NCI-H1436 treated with DMSO at 0.1 percent for 48 hours (cell line): ENCODE measurements at places on chromosomes 4 and X.

DNA sequence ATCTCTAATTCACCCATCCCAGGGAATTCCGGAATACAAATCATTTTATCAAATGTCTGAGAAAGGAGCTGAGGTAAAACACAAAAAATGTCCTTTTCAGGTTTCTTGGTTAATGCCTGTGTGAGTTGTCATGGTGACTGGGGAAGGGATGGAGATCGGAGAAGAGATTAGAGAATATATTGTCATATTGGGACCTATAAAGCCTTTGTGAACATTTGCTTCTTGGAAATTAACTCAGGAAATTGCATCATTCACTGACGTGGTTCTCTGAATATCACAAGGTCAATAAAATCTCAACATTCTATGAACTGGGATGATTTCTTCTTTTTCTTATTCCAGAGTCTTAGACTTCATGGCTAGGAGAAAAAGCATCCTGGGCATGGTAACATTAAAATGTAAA, 174.8 kb upstream of the GLRA2 start:
- no peak for DNase-seq

DNA sequence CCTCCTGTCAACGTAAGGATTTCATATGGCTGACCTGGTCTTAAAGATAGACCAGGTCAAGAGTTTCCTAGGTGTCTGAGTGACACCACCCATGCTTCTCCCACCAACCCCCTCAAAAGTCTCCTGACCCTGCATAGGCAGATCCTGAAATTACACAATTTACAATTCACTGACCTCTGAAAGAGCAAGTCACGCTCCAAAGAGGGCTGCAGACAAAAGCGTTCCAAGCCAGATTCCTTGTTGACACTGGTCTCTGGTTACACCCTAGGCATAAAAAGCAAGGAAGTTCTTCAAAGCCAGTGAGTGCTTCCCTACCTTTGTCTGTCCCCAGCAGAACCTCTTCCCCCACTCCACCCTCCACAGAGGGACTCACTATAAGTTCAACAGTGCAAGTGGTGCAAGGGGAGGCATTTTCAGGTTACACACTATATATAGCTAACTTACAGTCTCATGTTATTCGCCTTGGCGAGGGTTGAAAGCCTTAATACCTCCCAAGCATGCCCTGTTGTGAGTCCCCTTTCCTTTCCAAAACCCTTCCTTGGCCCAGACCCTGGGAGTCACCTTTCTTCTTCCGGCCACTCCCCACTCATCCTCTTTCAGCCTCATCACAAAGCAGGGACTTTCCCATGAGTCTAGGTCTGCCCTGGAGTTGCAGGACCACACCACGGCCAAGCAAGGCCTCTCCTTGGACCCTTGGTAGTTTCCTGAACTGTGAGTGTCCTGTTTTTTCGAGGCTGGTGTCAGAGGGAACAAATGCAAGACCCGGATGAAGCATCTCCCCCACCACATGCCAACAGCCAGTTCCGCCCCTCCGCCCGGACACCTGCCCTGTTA, 58.0 kb upstream of the KLF3 start:
- DNase-seq: no peak

DNA sequence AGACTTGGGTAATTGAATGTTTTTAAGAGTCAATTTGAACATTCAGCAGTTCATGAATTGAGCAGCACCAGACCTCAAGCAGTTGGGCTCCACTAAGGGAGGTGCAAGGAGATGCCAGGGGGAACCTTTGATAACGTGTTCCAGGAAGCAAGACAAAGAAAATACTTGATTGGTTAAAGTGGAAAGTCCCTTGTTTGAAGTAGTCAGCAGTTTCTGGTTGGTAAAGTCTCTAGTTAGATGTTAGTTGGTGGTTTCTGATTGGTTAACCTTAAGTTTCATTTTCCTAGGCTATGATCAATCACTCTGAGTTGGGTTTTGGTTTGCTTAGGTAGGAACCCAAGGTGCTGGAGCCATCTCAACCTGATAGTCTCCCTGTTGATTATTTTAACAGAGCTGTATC, 4.0 kb downstream of the HERC6 start:
- no peak for DNase-seq

GRCh38 chrX:67587946-67588624, 44.3 kb downstream of the AR start:
- no peak for DNase-seq

DNA sequence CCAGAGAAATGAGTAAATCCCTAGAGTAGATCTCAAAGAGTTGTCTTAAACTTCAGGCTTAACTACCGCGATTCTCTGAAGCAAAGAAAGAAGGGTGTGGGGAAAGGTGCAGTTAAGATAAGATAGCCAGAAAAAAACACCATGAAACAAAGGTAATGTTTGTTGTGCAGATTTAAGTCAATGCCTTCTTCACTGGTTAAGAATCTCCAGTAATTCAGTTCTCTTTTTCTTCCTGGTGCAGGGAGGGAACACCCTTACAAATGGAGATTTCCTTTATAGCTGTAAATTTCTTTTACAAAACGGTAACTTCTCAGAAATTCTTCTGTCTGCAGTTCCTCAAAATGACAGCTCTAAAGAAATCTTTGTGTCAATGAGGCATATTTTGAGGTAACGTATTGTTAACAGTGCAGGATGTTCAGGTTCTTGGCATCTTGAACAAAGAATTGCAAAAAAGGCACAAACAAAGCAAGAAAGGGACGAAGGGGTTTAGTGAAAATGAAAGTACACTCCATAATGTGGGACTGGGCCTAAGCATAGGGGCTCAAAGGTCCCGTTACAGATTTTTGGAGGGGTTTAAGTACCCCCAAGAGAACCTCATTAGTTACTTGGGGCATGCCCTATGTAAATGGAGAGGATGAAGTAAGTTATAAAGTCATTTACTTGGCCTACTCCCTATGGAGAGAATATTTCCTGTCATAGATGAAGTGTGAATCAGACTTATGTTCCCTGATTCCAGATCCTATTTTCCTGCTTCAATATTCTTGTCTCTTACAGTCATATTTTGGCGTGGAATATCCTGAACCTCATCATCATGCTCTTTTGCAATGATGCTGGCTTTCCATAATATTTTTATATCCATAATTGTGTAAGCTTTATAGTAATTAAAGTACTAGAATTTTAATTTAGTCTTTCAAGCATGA, 492.0 kb downstream of the PCDH11X start:
- no peak for DNase-seq

DNA sequence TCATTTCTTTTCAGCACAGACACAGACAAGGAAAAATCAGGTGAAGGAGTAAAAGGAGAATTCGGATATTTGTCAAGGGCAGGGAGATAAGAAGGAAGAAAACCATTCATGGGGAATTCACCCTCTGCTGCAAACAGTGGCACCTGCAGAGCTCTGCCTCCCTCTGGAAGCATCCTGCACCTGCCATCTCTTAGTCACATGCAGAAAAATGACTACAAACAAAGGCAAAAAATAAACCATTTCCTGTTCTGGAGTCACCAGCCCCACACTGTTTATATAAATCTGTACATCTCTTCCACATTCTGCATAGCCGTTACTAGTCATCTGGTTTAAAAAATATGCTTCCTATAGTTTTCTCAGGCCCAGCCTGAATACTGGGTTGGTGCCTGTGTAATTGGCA, 205.3 kb downstream of the ARAP2 start:
- DNase-seq: no peak

DNA sequence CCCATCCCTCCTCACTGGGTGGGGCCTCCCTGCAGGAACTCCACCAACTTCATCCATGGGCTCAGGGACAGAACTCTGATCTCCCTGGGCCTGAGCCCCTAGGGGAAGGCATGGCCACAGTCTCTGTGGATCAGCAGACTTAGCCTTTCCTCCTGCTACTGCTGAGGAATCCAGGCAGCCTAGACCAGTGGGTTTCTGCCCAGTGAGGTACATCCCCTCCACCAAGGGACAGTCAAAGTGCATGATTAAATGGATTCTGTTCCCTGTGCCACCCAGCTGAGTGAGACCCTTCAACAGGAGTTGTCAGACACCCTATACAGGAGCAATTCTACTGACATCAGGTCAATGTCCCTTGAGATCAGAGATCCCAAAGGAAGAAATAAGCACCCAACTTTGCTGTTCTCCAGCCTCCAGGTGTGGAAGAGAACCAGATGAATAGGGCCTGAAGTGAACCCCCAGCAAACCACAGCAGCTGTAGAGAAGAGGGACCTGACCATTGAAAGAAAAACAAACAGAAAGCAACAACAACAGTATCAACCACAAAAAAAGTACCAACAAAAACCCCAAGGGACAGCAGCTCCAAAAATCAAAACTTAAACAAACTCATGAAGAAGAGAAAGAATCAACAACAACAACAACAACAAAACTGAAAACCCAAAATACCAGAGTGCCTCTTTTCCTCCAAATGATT, 84.8 kb downstream of the CHIC1 start:
- no peak for DNase-seq

GRCh38 chr4:6986072-6986780, 56.9 kb upstream of the TADA2B start:
- no peak for DNase-seq

- no peak for DNase-seq
Observed at GRCh38 chr4:74084984-74085383, 14.0 kb downstream of the CXCL2 start.

- DNase-seq: no peak
Observed at GRCh38 chr4:83217721-83218522, 66.7 kb downstream of the COQ2 start.

DNA sequence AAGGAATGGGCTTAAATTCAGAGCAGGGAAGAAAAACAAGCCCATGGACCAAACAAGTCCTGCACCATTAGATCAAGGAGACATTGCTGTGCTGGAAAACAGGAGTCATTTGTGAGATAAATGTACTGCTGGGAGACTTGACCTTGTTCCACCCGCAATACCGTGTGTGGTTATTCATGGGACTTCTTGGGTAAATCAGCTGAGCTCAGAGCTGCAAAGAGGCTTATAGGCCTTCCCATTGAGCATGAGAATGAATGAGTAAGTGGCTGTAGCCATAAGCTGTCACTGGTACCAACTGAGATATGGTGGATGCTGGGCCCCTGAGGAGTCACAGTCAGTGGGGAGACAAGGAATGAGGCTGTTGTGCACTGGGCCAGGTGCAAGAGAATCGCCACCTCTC, 2.3 kb upstream of the CYTL1 start:
- DNase-seq: no peak

DNA sequence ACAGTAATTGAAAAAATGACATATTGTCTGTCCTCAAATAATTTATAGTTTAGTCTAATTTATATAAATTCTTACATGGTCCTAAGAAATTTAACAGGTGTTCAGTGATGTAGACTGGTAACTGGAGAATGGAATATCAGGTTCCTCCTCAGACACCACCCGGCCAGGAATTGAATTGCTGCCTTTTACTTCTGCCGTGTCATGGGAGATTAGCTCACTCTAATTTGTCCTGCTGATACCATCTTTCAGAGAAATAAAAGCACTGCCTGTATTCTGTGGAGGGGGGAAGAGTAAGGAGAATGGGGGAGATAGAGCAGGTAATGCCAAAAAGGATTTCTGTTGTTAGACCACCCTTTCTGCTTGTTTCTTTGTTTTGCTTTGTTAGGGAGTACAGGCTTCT, 125.2 kb upstream of the KLHL4 start:
- no peak for DNase-seq

- DNase-seq: peak; percentile 21
Observed at GRCh38 chrX:119693040-119693995, at the start of gene SEPTIN6. Gene SEPTIN6 (minus strand): TSS chrX:119693168. CDS start chrX:119693105, 63 bp downstream.

DNA sequence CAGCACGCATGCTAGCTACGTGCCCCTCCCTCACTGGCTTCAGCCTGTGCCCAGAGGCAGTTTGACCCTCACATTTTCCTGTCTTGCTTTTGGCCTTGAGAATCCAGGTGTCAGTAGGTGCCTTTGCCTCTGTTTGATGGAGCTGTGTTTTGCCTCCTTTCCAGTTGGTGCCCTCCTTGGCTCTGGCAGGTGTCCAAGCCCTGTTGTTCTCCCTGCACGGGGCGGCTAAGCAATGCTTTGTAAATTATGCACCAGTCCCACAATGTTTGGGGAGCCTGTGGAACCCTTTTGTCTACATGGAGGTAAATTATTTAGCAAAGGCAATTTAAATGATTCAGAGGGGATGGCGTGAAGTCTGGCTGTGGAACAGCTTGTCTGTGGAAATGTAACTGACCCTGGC, 202.9 kb upstream of the BOD1L1 start:
- DNase-seq: no peak

DNA sequence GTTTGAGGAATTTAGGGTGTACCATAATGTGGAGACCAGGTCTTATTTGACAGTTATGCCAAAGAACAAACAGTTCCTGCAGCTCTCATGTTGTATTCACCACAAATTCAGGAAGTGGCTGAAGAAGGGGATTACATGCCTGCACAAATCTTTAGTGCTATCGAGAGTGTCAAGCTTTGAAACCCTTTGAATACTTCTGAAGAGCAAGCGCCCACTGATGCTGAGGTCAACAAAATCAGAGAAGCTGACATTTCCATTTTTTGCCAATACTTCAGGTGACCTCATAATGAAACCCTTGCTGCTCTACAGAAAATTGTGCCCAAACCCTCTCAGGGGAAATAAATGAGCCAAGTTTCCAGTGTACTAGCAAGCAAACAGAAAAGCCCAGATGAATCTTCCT, 28.4 kb downstream of the PAK3 start:
- DNase-seq: no peak

GRCh38 chr4:143346206-143346605, 9.5 kb downstream of the GAB1 start:
- DNase-seq: no peak

GRCh38 chr4:169233691-169234090, 37.1 kb downstream of the SH3RF1 start:
- DNase-seq: no peak

- no peak for DNase-seq
Observed at GRCh38 chr4:102454981-102455685, 46.0 kb upstream of the NFKB1 start.

DNA sequence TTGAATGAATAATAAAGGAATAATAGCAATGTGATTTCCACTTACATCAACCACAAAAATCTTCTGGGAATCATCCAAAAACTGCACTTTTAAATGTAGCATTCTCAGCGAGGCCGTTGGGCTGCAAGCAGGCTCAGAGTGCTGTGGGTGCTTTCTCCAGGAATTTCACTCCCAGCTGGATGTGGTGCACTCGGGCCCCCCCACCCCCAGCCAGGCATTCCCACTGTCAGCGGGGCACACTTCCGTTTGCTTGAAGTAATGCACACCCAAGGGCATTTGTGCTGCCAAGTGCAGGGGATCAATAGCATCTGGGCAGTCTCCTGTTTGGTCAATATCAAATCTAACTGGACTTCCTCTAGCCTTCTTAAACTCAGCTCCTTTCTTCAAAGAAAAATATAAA, at the start of gene FRMD7:
FRMD7 (minus strand) TSS at position 278 of the 400 bp plus-strand sequence; CDS start at position 102, 176 bp downstream.
- no peak for DNase-seq

- DNase-seq: no peak
Observed at GRCh38 chr4:8747467-8748235, 124.0 kb downstream of the HMX1 start.

DNA sequence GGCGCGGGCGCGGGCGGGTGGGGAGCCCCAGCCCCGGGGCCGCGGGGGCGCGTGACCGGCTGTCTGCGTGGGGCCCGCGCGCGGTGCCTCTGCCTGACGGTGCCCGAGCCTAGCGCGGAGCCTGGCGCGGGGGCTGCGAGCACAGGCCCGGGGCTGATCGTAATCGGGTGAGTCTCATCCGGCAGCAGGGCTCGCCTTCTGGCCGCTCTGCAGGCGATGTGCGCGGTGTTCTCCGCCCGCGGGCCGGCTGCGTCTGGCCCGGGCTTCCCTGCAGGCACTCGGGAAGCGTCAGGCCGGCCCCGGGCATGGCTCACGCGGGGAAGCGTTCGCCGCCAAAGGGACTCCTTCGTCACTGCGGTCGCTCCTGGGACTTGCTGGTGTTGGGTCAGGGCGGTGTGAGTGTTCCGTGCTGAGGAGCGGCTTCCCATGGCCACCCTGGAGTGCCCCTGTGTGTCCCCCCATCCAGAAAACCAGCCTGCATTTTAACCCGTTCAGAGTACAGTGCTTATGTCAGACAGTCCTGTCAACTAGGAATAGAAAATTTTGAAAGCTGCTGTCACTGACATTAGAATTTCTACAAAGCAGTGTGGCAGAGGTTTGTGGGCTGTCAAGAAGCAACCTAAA, 40.6 kb downstream of the FAM149A start:
- DNase-seq: no peak
